ENCODE measurements at places on chromosomes 1 and 21.

DNA sequence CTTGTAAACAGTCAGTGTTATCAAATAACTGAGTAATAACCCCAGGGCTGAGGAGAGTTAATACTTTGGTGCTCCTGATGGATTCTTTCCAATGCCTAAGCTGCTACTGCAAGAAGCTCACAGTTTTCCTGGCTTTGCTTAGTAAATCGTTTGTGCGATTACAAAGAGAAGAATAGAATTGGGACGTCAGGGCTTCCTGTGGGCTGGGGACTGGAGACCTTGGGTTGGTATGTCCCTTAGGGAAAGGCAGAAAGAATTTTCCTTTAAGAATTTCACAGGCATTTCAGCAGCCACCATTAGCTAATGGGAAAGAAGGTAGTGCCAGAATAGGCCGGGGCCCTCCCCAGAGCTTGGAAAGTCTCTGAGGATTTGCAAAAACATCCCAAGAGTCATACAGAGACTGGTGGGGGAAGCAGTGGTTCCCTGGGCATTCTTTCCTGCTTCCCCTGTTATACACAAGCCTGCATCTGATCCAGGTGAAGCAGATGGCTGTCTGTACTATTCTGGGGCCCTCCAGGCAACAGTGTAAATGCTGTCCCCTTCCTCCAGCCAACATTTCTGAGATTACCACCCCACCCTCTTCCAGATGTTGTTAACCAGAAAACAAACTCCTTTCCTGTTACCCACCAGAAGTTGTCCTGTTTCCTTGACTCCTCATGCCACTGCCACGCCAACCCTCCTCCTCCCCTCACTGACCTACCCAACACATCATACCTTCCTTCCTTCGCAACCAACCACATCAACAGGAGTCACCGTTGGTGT is 40.2 kb downstream of the PLXNA2 start:
- DNase-seq: peak; percentile 63

- DNase-seq: peak; percentile 16
Measured at GRCh38 chr1:185338719-185339622, 21.9 kb upstream of the IVNS1ABP start.

DNA sequence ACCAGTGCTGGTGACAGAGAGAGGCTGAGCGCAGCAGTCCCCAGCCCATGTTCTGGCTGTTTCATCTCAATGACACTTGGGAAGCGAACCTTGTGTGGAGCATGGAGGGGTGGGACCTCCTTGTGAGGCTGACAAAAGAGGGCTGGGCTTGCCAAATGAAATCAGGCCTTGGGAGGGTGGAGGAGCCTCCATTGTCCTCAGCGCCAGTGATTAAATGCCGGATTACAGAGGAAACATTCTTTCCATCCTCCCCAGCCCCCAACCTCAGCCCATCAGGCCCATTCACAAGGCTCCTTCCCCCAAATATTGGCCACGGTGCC is 63.3 kb upstream of the PAXBP1 start:
- no peak for DNase-seq

DNA sequence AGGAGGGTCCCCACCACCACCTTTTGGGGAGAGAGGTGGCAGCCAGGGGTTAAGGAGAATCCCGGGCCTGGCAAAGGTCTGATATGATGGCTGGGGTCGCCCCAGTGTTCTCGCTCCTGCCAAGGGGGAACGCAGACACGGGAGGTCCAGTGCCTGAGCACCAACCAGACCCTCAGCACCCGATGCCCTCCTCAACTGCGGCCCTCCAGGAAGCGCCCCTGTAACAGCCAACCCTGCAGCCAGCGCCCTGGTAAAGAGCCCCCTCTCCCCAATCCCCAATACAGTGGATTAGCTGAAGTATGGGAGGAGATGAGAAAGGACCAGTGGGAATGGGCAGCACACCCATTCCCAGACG is 10.4 kb downstream of the ADAMTSL4 start:
- no peak for DNase-seq

- no peak for DNase-seq
Measured at GRCh38 chr1:150021191-150021694, 10.7 kb upstream of the OTUD7B start.

- DNase-seq: no peak
Measured at GRCh38 chr1:85599681-85600080, 19.1 kb downstream of the CCN1 start.

GRCh38 chr21:40060083-40060677 is 192.9 kb downstream of the PCP4 start:
- DNase-seq: no peak

DNA sequence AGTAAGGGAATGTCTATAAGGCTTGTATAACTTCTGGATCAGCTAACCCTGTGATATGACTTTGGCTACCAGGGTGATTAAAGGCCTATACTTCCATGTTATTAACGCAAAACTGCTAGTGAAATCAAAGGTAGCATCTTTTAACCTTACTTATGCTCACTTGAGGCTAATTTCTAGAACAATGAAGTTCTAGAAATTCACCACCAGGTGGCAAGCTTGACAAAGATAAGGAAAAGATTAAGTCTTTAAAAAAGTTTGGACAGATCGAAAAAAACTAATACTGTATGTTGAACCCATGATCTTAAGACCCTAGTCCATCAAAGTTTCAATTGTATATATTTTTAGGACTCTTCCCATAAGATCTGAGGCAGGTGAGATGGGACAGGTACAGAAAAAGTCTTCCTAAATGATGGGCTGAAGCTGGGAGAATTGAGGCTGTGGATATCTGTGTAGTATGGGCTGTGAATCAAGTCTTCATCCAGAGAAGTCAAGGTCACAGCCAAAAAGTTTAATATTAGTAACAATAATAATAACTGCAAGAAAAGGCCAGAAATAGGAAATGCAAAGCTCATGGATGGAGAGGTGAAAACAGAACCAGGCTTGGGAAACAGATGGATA is 18.8 kb downstream of the KYAT3 start:
- DNase-seq: peak; percentile 41

DNA sequence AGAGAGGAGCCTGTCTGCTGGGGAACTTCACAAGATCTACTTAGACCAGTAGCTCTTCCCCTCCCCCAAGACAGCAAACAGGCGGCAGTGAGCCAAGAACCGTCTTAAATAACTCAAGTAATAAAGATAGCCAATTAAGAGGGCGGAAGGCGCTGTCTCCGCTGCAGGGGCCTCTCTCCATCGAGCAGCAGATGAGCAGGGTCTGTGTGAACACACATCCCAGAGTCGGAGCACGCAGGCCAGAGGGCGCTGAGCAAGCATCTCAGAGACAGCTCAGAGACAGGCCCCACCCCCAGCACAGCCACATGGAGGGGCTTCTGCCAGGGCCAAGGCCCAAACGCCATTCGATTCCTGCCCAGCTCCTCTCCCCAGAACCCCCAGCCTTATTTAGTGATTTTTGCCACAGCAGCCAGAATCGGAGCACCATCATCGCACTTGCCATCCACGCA is 11.1 kb downstream of the IFFO2 start:
- peak; percentile 85 for DNase-seq

- peak; percentile 76 for DNase-seq
Measured at GRCh38 chr1:243407284-243408018, 151.6 kb downstream of the SDCCAG8 start.

DNA sequence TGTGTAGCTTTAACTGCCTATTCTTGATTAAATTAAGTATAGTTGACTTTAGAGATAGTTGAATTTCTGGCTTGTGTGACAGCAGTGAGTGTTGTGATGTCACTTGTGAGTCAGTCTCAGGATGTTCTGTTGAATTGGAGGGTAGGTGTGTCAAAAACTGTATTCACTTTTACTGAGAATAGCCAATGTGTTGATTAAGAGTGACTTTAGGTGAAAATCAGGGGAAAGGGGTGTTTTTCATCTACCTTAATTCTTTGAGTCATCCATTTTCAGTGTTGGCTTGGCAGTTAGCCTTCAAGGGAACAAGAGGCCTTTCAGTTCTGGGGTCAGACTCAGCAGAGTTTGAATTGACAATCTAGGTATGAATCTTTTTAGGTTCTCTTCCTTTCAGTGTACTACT is 75.9 kb downstream of the CDC14A start:
- DNase-seq: no peak

DNA sequence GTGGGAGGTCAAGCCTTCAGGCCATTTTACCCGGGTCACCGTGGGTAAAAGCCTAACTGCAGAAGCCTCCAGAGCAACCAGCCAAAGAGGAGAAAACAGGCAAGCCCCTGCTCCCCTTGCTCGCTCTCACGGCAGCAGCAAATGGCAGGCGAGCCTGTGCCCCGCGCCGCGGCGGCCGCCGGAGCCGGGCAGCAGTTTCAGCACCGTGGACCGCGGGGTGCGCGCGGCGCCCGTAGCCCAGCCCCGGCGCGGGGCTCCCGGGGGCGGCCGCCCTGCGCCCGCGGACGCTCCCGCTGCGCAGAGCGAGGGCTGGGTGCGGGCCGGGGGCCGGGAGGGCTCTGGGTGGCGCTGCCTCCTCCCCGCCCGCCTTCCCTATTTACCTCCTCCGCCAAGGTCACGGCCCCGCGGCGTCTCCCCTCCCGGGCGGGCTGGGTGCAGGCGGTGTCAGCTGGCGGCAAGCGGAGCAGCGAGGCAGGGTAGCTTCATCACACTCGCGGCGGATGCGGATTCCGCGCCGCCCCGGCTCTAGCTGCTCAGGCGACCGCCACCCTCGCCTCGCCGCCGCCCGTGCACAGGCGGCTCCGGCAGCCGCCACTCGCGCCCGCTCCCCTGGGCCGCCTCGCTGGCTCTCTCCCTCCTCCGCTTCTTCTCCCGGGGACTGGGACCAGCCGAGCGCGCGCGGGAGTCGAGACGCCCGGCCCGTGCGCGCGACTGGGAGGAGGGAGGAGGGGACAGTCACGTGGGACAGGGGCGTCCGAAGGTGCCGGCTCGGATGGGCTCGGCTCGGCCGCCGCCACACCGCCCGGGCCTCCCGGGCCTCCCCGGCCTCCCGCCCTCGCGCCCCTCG is at the start of gene RGS7:
Gene RGS7, minus strand, starts transcription at position 687 of the 847 bp plus-strand sequence.
- peak; percentile 28 for DNase-seq

DNA sequence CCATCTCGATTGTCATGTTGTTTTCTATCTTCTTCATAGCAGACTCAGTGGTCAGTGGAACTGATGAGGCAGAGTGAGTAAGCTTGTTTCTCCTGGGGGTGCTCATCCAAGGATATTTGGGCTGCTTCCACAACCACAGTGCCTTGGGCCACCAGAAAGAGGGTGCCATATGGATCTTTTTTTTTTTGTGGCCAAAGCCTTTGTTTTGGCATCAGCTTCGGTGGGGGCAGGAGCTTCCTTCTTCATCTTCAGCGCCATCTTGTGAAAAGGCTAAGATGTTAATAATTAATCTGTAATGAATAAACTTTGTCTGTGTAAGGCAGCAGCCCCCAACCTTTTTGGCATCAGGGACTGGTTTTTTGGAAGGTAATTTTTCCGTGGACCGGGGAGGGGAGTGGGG is 6.6 kb upstream of the PLPP3 start:
- DNase-seq: peak; percentile 35

DNA sequence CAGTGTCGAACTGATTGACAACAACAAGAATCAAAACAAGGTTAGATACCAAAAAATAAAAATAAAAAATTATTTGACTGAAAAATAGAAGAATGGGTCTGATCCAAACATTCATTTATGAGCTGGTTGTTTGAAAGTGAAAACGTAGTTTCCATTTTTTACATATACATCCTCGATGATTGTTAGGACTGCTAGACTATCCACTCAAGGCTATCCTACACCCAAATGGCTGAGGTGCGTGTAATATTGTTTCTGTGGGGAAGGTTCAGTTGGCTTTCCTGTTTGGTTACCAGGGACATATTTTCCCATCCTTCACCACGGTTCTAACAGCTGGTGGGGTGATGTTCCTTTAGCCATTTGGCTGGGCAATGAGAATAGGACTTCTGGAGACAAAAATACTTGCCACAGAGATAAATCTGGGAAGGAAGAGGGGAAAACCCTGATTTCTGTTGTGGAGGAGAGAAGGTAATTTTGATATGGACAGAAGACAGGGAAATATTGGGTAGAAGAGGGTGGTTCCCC is 66.3 kb downstream of the MAP3K7CL start:
- no peak for DNase-seq

DNA sequence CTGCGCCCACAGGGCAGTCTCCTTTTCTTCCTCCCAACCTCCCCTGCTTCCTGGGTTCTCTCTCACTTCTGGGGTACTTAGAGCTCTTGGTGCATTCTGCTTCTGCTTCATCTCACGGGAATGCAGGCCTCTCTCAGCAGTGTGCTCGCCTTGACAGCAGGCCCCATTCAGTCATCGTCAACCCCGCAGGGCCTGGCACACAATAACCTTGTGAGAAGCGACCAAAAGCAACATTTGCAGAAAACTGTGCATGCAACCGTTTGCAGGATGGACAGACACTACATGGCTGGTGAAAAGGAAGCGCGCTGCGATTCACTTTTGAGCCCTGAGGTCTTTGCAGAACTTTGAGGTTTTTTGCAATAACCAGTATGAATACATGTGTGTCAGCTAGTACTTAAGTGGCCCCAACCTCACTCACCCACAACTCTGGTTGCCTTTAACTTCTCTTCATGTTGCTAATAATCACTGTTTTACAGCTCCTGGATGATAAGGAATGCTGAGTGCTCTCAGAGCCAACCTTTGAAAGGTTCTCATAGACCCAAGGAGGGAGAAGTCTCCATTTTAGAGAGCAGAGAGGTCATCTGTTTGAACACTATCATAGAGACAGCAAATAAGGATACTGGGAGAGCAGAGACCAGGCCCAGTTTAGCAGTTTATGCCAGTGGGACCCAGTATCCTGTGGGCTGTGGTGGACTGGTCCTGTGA is 2.5 kb upstream of the CD160 start:
- DNase-seq: no peak

- no peak for DNase-seq
Measured at GRCh38 chr1:17721444-17721843, 33.7 kb upstream of the ACTL8 start.

GRCh38 chr1:19504796-19505692 is 19.7 kb upstream of the CAPZB start:
- peak; percentile 69 for DNase-seq

GRCh38 chr1:30755746-30756145 is 1.8 kb downstream of the LAPTM5 start:
- DNase-seq: no peak

DNA sequence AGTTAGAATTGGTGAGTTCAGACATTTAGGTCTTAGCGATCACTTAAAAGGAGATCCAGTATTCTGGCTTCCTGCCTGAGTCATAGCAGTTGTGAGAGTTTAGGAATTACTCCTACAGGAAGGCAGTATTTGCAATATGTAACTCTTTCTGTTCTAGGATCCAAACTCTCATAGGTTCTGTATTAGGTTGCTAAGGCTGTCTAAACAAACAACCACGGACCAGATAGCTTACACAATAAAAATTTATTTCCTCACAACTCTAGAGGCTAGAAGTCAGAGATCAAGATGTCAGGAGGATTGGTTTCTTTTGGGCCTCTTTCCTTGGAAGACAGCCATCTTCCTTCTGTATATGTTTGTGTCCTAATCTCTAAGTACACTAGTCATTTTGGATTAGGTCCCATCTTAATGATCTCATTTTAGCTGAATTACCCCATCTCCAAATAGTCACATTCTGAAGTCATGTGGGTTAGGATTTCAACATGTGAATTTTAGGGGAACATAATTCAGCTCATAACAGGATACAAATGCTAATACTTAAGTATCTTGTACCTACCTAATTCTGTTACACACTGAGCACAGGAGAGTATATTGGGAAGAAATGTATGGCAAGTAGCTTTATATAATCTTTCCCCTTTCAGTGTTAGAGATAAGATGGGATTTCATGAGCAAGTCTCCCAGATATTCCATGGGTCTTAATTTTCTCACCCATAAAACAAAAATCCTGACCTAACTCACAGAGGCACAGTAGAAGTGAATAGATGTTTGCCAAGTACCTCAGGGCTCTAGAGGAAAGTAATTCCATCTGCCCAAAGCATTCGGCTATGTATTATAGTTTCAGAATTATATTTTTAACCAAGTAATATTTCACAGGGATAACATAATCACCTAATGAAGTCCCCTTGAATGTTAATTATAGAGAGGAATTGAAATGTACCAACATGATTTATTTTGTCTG is 144.4 kb downstream of the PTBP2 start:
- peak; percentile 91 for DNase-seq

- DNase-seq: no peak
Measured at GRCh38 chr1:234188454-234188792, 184.8 kb upstream of the COA6 start.
